ENCODE measurements at places on chromosomes 13 and 19. TPM values are rescaled to one million over a fixed set of nuclear protein-coding genes. Genes with fewer than 3 reads are reported as not detected.
A peak's percentile ranks its signal among the peaks of the same experiment; 100 is the strongest.

GRCh38 chr13:74068471-74068870, 65.7 kb downstream of the KLF12 start:
- no peak for DNase-seq

ZNF253 gene
- 12.2 TPM for polyA plus RNA-seq

- DNase-seq, result no peak
Observed at GRCh38 chr19:33198169-33198568, 4.0 kb downstream of the LRP3 start.

GRK1 gene
- polyA plus RNA-seq, result 0.46 TPM

NANOS3 gene
- 2.0 TPM for polyA plus RNA-seq

DNA sequence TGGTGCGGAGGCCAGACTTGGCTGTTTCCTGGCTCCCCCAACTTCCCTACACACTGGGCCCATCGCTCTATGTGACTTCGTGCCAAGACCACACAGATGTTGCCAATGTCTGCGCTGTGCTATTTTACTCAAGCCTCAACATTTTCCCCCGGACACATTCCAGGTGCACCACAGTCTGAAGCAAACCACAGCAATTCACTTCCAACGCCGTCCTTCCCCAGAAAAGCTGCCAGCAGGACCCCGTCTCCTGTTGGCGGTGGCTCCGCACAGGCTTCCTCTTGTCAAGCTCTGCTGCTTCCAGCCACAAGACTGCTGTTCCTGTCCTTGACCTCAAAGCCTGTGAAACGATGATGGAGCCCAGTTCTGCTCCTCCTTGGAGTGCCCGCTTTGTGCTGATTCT, 100.7 kb downstream of the CRYL1 start:
- DNase-seq, result peak; percentile 53

GRCh38 chr13:63436325-63436668, 2020.6 kb upstream of the PCDH20 start:
- no peak for DNase-seq

DNA sequence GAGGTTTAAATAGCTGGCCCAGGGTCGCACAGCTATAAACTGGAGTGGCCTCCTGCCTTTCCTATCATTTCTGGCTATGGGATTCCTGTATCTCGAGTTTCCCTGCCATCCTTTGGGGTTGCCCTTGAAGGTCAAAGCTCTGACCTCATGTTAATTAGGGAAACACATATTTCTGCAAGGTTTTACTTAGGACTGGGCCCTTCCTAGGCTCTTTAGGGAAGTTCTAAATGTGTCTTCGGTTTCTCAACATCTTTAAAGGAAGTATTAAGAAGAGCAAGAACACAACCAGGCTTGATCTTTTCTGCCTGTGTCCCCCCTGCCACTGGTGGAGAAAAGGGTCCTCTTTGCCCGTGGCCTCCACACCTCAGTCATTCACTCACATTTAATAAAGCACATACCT, 10.8 kb downstream of the LCP1 start:
- DNase-seq, result no peak

DNA sequence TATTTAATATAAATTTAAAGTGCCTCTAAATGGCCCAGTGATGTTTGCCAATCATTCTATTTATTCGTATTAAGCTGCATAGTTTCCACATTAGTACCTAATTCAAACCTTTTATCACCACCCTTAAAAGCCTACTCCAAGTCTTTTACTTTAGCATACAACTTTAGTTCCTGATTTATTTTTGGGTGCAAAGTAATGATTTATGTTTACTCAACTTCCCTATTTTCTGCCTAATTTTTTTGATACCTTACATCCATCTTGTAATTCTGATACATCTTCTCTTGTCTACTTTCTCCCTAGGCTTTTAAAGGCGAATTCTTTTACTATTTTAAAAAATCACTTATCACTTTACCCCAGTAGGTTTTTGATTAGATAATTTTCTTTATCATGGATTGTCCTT, 2651.1 kb upstream of the PCDH20 start:
- DNase-seq, result no peak

TSPAN16 gene
- polyA plus RNA-seq, result not detected

MAG gene
- polyA plus RNA-seq, result 1.0 TPM

- no peak for DNase-seq
Observed at GRCh38 chr13:77480066-77480465, 55.4 kb upstream of the SCEL start.

DNA sequence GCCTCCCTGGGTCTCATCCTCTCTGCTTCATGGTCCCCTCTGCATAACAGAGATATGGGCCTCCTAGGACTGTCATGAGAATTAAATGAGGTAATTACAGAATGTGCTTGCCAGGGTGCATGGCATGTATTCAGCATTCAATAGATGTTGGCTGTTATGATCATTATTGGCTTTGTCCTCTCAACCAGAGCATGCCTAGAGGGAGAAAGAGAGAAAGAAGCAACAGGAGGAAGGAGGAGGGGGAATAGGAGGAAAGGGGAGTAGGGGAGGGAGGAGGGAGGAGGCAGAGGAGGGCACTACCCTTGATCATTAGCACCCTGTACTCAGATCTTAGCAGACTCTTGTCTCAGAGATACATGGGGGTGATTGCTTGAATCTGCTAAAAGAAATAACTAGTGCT, 41.0 kb upstream of the SIAH3 start:
- no peak for DNase-seq

DNA sequence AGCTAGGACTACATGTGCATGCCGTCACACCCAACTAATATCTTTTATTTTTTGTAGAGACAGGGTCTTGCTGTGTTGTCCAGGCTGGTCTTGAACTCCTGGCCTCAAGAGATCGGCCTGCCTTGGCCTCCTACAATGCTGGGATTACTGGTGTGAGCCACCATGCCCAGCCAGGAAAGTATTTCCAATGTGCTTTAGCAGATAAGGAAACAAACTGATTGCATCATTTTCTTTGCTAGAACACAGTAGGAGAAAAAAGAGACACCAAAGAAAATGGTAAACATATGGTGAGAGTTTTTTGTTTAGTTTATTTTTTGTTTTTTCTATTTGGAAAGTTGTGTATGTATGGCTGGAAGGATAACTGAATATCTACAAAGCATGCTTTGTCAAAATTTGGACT, 46.9 kb upstream of the AKAP11 start:
- no peak for DNase-seq

- DNase-seq, result peak; percentile 49
Observed at GRCh38 chr13:113855012-113855921, 8.6 kb downstream of the GAS6 start.

DNA sequence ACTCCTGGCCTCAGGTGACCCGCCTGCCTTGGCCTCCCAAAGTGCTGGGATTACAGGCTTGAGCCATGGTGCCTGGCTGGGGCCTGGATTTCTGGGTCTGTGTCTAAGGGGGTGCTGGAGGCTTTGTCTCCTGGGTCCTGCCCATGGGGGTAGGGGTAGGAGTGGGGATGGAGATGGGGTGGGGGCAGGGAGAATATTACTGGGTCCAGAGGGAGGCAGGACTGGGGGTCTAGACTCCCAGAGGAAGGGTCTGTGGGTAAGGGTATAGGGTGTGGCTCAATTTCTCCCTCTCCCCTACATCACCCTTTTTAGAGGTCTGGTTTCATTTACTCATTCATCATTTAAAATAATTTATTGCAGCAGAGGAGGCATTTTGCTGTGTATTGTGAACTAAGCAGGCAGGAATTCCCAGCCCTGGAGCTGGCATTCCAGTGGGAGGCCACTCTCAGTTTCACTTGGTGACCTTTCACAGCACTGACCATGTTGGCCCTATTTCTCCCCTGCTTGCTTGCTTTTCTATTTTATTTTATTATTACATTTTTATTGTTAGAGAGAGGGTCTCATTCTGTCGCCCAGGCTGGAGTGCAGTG, 810 bp upstream of the NFKBID start:
- no peak for DNase-seq

GRCh38 chr13:47680748-47681147, 320.3 kb downstream of the SUCLA2 start:
- DNase-seq, result no peak

Measured in muscle of back (tissue), 13 donors.